ENCODE measurements at places on chromosomes 7 and 10. TPM values are rescaled to one million over a fixed set of nuclear protein-coding genes. Genes with fewer than 3 reads are reported as not detected.

The TUBB8 gene
- total RNA-seq, result not detected

- DNase-seq, result no peak
Measured at GRCh38 chr10:89867964-89868363, 166.6 kb downstream of the KIF20B start.

- DNase-seq, result no peak
Measured at GRCh38 chr7:141342621-141343408, 208.4 kb upstream of the AGK start.

DNA sequence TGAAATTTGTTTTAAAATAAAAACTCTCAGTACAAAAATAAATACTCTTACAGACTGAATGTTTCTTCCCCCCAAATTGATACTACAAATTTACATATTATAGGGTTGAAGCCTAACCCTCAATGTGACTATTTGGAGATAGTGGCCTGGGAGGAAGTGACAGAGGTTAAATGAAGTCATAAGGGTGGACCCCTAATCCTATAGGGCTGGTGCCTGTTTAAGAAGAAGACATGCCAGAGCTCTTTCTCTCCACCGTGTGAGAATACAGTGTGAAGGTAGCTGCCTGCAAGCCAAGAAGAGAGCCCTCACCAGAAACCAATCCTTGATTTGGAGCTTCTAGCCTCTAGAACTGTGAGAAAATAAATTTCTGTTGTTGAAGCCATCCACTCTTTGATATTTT, 67.6 kb downstream of the MCU start:
- DNase-seq, result no peak

The PNLIPRP2 gene
- not detected for total RNA-seq

The KLLN gene
- 0.58 TPM for total RNA-seq

DNA sequence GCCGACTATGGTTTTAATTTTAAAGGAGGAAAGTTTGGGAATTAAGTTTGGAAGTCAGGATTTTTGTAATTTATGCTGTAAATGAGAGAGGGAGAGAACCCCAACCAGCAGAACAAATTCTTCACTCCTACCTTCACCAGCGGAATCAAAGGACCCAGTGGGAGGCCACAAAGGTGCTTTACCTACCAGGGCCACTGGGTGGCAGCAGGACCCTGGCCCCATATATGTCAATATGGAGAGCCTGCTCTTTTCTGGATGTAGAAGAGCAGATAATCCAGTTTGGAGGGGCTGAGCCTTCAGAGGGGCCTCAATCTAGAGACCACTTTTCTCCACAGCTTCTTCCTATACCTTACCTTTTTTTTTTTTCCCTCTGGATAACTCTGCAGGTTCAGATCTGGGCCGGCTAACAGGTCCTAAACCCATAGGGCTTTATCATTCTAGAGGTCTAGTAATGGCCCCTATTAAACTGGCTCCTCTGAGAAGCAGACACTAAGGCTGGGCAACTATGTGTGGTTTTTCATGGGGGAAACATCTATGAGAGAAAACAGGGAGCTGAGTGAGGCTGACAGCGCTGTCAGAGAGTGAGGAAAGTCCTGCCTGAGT, 8.5 kb upstream of the SCD start:
- peak; percentile 56 for DNase-seq

The MYO3A gene
- 0.21 TPM for total RNA-seq

GRCh38 chr7:36277249-36277542, 112.5 kb upstream of the ANLN start:
- DNase-seq, result no peak

GRCh38 chr7:52053525-52053924, 736.9 kb upstream of the COBL start:
- no peak for DNase-seq

GRCh38 chr10:57992321-57993077, 275.2 kb downstream of the IPMK start:
- no peak for DNase-seq

The STK31 gene
- 1.4 TPM for total RNA-seq

DNA sequence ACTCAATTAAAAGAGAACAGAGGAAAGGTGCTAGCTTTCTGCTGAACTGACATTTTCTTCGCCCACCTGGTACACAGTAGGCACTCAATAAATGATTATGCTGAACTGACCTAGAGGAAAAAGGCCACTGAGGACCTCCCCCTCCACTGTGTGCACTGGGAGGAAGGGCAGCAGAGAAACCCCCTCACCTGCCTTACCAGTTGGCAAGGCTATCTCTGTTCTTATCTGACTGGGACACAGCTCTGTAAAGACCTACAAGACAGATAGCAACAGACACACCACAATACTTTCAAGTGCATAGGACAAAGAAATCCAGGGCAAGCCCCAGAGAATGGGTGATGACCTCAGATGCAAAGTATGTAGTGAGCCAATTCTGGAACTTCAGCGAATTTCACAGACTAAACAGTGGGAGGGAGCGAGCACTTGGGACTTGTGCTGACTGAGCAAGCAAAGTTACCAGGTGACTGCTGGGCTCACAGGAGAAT, 30.4 kb downstream of the PDLIM1 start:
- no peak for DNase-seq

GRCh38 chr10:124477614-124478363, 16.2 kb downstream of the LHPP start:
- no peak for DNase-seq

- DNase-seq, result no peak
Measured at GRCh38 chr7:150784120-150784736, 15.9 kb downstream of the TMEM176B start.

DNA sequence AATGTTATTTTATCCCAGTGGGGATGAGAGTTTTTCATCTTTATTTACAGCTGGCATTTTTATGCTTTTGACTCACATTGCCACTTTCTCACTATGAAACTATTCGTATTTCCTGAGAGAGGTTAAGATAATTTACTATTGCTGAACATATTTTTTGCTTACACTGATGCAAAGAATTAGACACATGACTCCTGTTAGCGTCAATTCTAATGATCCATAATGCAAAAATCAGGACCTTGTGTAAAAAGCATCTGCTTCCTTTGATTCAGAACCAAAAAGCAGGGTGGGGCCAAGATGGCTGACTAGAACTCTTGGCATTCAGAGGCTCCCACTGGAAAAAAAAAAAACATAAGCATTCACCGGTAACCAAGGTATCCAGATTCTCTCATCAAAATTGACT, 464.8 kb downstream of the SEMA3D start:
- DNase-seq, result no peak

The PNLIPRP3 gene
- 0.29 TPM for total RNA-seq

GRCh38 chr10:32891261-32891660, 66.8 kb downstream of the ITGB1 start:
- DNase-seq, result no peak

DNA sequence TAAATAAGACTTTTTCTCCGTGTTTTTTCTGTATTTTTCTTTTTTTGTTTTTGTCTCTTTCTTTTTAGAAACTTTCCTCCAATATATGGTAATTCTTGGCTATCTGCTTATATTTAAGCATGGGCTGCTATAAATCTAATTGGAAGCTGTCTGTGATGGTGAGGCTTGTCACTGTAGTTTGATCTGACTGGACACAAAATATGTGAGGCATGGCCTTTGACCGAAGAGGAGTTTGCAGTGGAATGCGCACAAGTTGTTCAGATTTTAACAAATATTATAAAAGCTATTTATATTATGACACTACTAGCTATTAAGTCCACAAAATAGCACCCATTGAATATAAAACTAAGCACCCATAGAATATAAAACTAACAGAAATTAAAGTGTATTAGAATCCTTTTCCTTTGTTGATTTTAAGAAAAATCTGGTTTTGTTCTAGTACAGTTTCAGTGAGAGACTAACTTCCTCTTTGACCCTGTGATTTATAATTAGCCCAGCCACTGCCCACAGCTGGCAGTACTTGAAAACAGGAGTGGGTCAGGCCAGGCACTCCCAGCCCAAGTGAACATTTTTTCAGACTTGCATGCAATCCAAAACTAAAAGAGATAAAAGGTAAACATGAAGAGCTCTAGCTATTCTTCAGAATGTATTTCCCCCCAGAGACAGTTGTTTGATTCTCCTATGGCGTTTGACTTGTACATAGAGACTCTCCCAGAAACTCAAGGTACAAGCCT, 69.9 kb upstream of the FGL2 start:
- peak; percentile 64 for DNase-seq

The PRKG1 gene
- 29.0 TPM for total RNA-seq

GRCh38 chr7:100380196-100380595, 6.9 kb downstream of the PILRA start:
- DNase-seq, result no peak

The TWIST1 gene
- total RNA-seq, result not detected

DNA sequence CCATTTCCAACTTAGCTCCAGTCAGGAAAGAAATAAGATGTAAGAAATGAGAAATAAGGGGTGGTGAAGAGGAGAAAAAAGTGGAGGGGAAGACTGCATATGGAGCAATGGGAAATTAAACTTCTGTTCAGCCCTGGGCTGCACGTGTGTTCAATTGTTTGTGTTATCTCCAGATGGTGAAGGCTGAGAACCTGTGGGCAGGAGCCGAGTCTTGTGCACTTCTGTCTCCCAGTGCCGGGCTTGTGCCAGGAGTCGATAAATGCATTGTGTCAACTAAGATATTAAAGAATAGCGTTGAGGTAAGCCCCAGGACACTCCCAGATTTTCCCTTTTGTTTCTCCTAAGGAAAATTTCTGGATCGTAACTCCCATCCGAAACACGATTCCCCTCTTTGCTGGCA, 98.2 kb downstream of the PRLHR start:
- no peak for DNase-seq

Measured in left lung (tissue), 14 donors.